ENCODE measurements at places on chromosomes 5 and 9. TPM values are rescaled to one million over a fixed set of nuclear protein-coding genes. Genes with fewer than 3 reads are reported as not detected.

- DNase-seq, result no peak
Observed at GRCh38 chr9:72534931-72535330, 13.5 kb downstream of the TMC1 start.

The OXCT1 gene
- 13.5 TPM for total RNA-seq

The NSG2 gene
- 0.09 TPM for total RNA-seq

- no peak for DNase-seq
Observed at GRCh38 chr5:130871346-130872086, 293.5 kb downstream of the HINT1 start.
